ENCODE measurements at places on chromosomes 5 and 9.

DNA sequence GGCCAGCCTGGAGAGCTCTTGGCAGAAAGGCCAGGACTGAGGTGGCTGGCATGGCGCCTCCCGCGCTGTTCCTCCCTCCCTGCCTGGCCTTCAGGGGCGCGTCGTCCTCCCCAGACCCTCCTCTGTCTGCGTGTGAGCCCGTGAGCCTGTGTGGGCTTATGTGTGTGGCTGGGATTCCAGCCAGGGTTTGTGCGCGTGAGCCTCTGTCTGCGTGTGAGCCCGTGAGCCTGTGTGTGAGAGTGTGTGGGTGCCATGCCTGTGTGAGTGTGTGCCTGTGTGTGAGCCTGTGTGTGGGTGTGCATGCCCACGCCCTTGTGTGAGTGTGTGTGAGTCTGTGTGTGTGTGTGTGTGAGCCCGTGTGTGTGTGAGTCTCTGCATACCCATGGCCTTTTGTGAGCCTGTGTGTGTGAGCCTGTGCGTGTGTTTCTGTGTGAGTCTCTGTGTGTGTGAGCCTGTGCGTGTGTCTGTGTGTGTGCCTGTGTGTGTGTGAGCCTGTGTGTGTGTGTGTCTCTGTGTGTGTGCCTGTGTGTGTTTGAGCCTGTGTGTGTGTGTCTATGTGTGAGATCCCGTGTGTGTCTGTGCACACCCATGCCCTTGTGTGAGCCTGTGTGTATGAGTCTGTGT is 13.0 kb downstream of the RXRA start:
- DNase-seq = no peak

- no peak for DNase-seq
Observed at GRCh38 chr5:120614531-120615180, 150.6 kb downstream of the PRR16 start.

DNA sequence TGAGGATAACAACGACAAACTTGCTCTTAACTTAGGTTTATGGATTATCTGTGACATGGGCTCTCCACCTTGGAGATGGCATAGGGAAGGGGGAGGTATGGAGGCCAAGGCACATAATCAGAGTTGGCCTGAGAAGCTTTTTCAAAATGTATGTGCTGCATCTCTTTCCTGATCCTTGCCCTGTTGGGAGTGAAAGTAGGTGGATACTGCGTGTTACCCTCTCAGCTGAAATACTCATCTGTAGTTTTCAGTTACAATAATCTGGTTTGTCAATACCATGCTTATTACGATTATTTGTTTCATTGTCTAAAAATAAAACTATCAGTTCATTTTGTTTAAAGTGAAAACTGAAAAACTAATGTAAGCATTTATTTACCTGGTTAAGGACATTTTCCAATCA is 86.7 kb downstream of the SLC44A1 start:
- no peak for DNase-seq

DNA sequence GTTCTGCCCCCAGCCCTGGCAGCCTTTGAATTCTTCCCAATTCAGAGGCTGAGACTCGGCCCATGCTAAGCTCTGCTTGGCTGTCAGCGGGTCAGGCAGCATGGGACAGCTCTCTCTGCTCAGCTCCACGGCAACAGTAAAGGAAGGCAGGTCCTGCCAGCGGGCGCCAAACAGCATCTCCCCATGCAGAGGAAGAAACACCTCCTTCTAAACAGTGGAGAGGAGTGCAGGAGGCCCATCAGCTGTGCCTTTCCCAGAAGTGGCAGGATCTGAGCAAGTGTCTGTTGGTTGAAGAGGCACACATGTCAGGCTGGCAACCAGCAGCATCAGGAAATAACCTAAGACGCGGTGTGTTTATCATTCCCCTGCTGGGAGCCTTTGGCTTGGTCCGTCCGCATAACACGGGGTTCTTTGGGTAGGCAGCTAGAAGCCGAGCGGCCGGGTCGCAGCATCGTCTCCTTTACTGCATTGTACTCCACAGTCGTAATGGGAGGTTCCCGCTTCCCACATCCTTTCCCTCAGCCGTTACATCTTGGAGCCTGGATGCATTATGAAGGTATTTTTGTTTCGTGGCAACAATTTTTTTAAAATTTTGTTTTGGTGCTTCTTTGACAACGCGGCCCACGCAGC is 42.7 kb upstream of the NCS1 start:
- DNase-seq = no peak

GRCh38 chr5:117621921-117622320 is 1047.3 kb upstream of the SEMA6A start:
- no peak for DNase-seq

- no peak for DNase-seq
Observed at GRCh38 chr5:115461506-115462290, 82.9 kb downstream of the FEM1C start.

GRCh38 chr5:1974081-1974480 is 91.4 kb upstream of the IRX4 start:
- no peak for DNase-seq
